ENCODE measurements at places on chromosomes 12 and 14. TPM values are rescaled to one million over a fixed set of nuclear protein-coding genes. Genes with fewer than 3 reads are reported as not detected.

DGKA gene
- total RNA-seq: 116 TPM

KLHL33 gene
- 0.18 TPM for total RNA-seq

DCN gene
- total RNA-seq: 1,673 TPM

KRT77 gene
- not detected for total RNA-seq

INHBE gene
- total RNA-seq: not detected

PAPOLA gene
- total RNA-seq: 71.3 TPM

SYT1 gene
- total RNA-seq: 22.3 TPM

- no peak for DNase-seq
Measured at GRCh38 chr12:57196439-57196838, 20.2 kb upstream of the NXPH4 start.

DNA sequence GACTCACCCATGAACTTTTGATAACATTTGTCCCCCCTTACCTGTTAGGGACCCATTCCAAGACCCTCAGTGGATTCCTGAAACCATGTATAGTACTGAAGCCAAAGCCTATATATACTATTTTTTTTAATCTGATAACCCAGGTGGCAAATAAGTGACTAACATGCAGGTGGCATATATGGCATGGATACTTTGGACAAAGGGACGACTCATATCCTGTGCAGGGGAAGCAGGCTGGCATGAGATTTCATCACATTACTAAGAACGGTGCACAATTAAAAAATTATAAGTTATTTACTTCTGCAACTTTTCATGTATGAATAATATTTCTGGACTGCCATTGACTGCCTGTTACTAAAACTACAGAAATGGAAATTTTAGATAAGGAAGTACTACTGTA, 880.1 kb upstream of the FBXO33 start:
- no peak for DNase-seq

GRCh38 chr14:36439766-36440165, 80.3 kb downstream of the NKX2-1 start:
- no peak for DNase-seq

DNA sequence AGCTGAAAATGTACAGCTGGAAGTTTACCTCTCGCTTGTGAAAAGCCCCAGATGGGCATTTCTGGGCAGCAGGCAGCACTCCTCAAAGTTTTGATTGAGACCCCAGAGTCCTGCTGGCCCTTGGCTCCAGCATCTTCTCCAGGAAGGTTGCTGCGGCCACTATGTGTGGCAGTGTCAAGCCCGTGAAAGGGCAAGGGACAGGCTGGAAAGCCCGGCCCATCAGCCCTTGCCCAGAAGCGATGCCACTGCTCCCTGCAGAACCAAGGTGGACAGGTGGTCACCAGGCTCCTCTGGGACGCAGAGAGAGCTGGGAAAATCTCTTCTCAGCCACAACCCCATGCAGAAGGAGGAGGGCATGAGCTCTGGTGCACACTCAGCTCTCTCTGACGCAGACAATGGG, 73.5 kb upstream of the BCL11B start:
- no peak for DNase-seq

Measured in adrenal gland (tissue), 19 donors.